ENCODE measurements at places on chromosomes 4 and X. TPM values are rescaled to one million over a fixed set of nuclear protein-coding genes. Genes with fewer than 3 reads are reported as not detected.

GRCh38 chr4:39699687-39700409 lies 1.9 kb downstream of the UBE2K start:
- peak; percentile 16 for DNase-seq

The GLRA2 gene
- not detected for total RNA-seq

DNA sequence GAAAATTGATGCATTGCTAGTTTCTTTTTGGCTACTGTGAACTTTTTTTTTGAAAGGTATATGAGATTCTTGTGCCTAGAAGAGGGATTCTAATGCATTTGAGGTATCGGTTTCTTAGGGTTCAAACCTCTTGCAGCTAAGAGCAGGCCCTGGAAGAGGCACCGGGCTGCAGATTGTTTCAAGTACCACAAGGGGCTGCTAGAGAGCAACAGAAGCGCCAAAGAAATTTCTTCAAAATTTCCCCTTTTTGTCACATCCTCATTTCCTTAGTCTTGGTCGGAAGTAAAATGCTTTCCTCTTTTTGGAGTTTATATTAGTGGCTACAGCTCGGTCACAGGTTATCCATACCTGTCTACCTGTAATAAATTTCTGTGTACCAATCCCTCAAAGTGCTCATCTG lies 89.8 kb downstream of the PDGFRA start:
- DNase-seq: peak; percentile 37

DNA sequence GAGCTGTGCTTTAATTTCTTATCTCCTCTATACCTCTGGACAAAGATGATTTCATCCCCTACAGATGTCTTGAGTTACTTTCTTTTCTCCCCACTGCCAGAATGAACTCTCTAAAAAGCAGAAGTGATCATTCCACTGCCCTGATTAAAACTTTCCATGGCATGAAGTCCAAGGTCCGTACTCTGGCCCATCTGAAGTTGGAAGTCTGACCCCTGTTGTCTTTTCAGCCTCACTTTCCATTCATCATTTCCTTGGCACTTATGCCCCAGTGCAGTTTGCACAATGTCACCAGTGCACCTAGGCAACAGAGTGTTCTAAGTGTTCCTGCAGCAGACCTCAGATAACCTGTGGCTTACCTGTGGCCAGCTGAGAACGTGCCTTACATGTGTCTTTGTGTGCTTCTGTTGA lies 242.4 kb downstream of the FRAS1 start:
- DNase-seq: no peak

The NAA11 gene
- not detected for total RNA-seq

DNA sequence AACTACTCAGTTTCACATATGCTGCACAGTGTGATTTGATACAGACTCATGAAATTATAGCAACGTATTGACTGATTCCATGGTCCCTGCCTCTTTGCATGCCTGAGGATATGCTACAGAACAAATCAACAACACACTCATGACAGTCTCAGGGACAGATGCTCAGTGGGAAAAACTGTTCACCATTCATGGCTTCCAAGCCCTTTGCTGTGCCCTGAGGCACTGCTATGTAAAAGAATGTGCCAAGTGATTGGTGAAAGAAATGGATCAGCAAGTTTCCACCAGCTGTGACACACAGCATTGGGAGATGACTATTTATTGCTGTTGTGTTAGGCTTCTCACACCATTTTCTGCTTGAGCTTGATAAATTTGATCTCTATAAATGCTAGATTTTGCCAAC lies 825.6 kb upstream of the INTU start:
- no peak for DNase-seq

GRCh38 chr4:153143527-153144348 lies 60.5 kb upstream of the TRIM2 start:
- peak; percentile 77 for DNase-seq

GRCh38 chr4:181176306-181176705 lies 1066.9 kb upstream of the TENM3 start:
- DNase-seq: no peak

- no peak for DNase-seq
Measured at GRCh38 chrX:11750046-11750445, 8.0 kb upstream of the MSL3 start.

The RNF212 gene
- 2.4 TPM for total RNA-seq

GRCh38 chrX:17024886-17025285 lies 78.4 kb downstream of the REPS2 start:
- no peak for DNase-seq

GRCh38 chr4:37650481-37650880 lies 35.7 kb downstream of the RELL1 start:
- DNase-seq: no peak

The GLUD2 gene
- 0.47 TPM for total RNA-seq

The HSFX2 gene
- total RNA-seq: not detected

GRCh38 chrX:9851890-9852289 lies 65.7 kb downstream of the SHROOM2 start:
- no peak for DNase-seq

The UNC5C gene
- 0.11 TPM for total RNA-seq

- no peak for DNase-seq
Measured at GRCh38 chrX:1327651-1328304, 8.8 kb upstream of the IL3RA start.

The GCNA gene
- total RNA-seq: 3.0 TPM

DNA sequence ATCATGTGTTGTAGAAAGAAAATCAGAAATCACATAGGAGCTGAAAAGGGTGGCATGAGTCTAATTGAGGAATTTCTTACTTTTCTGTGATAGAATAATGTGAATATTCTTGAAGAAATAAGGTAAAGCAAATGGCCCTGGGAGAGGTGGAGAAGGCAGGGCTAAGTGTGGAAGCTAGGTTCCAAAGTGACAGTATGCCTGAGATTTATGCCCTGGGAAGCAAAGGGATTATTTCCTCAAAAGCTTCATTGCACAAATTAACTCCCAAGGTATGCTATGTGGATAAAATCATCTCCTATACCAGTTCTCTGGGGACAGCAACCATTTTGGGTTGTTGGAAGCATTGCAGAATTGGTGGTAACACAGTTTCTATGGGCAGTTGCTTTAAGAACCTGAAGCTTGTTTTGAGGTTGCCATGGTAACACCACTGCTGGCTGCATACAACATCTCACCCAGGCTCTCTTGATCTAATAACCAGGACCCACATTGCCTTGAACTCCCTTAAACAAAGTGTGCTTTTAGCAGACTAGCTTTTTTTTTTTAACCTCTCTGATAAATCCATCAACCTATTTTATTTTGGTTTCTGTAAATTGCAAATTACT lies 21.0 kb downstream of the MAOA start:
- no peak for DNase-seq

GRCh38 chr4:181293014-181293413 lies 950.2 kb upstream of the TENM3 start:
- no peak for DNase-seq

- no peak for DNase-seq
Measured at GRCh38 chr4:102593147-102593546, 92.0 kb downstream of the NFKB1 start.

GRCh38 chr4:37981844-37982720 lies 21.9 kb downstream of the PTTG2 start:
- no peak for DNase-seq

DNA sequence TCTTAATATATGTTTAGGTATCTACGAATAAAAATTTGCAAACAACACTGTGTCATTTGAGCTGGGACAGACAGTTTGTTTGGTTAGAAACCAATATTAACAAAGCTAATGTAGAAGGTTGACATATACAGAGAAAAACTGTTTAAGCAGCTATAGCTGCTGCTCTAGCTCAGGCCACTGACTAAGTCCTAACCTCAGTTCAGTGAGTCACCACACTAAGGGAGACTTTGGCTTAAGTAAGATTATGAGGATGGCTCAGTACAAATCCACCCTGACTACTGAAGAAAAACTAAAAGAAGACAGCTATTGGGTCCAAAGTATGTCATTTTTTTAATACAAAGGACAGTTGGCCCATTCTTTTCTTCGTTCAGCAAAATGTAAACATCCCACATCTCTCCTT lies 717.3 kb upstream of the ACTRT1 start:
- DNase-seq: no peak

- DNase-seq: no peak
Measured at GRCh38 chrX:18889346-18890048, 94.4 kb downstream of the PHKA2 start.

- no peak for DNase-seq
Measured at GRCh38 chrX:119292445-119292844, 56.4 kb downstream of the PGRMC1 start.

DNA sequence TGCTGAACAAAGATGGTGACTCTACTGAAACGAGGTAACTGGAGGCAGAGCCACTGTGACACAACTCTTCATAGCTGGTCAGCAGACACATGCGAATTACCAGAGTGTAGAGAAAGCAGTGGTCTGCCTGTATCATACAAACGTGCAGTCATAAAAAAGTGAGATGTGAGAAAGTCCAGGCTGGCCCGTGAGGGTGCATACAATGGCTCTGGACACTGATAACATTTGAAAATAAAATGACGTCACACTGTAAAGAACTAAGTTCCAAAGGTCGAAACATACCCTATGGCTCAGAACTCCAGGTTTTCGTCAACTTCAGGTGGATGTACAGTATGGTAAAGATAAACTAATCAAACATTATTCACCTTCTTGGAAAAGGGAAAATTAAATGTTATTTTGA lies 95.7 kb downstream of the SHISA3 start:
- DNase-seq: no peak

The KLHL34 gene
- not detected for total RNA-seq

GRCh38 chr4:18593297-18594002 lies 571.9 kb upstream of the LCORL start:
- peak; percentile 83 for DNase-seq

- DNase-seq: no peak
Measured at GRCh38 chr4:89422441-89422990, 114.9 kb upstream of the GPRIN3 start.

- no peak for DNase-seq
Measured at GRCh38 chr4:77073106-77073809, 2.5 kb downstream of the CCNI start.

GRCh38 chr4:4296283-4296846 lies 6.3 kb downstream of the ZBTB49 start:
- no peak for DNase-seq

DNA sequence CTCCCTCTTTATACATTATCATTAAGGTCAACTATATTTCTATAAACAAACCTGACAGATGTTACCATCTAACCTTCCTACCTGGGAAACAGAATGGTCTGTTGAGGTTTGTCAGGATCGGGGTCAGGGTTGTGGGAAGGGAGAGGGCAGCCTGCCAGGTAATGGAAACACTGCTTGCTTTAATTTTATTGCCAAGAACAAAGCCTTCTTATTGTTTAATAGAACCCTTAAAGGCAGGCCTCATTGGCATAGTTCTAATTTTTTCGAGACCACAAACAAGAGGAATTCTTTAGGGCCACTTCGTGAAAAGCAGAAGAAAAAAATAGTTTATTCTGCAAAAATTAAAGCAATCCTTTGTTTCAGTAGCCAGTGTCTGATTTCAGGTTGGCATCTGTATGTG lies 113.2 kb downstream of the MID1 start:
- no peak for DNase-seq
